Immature natural killer cell (primary cell): ENCODE measurements at places on chromosomes 11 and 22.
A peak's percentile ranks its signal among the peaks of the same experiment; 100 is the strongest.

DNA sequence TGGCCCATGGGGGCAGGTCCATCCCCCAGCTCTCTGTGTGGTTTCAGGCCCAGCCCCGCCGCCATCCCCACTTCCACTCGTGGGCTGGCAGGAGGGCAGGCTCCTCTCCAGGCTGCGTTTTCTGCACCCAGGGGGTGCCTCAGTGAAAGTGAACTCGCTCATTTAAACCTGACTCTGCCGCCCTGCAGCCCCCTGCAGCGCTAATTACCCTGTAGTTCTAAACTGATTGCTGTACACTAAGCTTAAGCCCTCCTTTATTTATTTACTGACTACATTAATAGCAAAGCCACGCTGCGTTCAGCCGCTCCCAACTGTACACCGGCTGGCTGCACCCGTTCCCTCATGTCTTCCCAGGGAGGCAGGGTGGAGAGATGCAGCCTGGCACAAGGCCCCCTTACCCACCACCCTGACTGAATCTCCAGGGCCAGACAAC is 36.6 kb upstream of the NNMT start:
- H3K36me3 ChIP-seq = peaks cover 4% of the 10 kb centered on the region
- H3K27ac ChIP-seq = no peak overlapping the region
- H3K4me1 ChIP-seq = peaks cover 7% of the 10 kb centered on the region
- no peak for DNase-seq
- H3K4me3 ChIP-seq = no peak overlapping the region

GRCh38 chr11:31801298-31801702 is 9.8 kb downstream of the PAX6 start:
- peaks cover 27% of the 10 kb centered on the region for H3K4me1 ChIP-seq
- no peak overlapping the region for H3K27ac ChIP-seq
- H3K36me3 ChIP-seq = peaks cover 14% of the 10 kb centered on the region
- no peak overlapping the region for H3K4me3 ChIP-seq
- H3K27me3 ChIP-seq = peaks cover 59% of the 10 kb centered on the region
- no peak for DNase-seq

DNA sequence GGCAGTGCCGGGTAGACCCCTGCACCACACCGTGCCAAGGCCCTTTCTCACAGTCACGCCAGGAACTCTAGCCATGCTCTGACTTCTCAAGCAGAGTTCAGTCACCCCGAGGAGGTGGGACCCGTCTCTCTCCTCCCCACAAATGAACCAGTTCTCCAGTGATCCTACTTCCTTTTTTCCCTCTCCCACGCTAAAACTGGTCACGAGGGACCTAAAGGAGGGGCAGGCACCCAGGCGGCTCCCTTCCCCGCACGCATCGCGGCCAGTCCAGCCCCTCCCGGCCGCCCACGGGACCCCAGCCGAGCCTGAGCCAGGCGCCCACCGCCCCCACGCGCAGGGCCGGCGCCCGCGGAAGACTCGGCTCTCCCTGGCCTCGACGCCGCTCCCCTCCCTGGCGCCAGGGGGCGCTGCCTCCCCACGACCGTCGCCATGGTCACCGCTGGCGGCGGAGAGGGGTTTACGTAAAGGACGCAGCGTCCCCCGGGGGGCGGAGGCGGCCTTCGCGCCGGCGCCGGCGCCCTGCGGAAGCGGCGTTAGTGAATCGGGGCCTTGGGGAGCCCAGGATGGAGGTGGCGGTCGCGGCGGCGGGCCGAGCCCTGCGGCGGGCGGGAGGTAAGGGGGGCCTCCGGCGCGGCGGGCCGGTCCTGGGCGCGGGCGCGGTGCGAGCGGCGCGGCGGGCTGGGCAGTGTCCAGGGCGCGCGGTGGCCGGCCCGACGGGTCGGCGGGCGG is at the start of gene DAGLA:
DAGLA (plus strand) TSS at position 499 of the 729 bp plus-strand sequence. CDS start 39,765 bp downstream, outside the sequence.
- peaks cover 5% of the 10 kb centered on the region for H3K4me1 ChIP-seq
- H3K27ac ChIP-seq = no peak within 1 kb of the TSS
- H3K27me3 ChIP-seq = peaks cover 3% of the 10 kb centered on the region
- peak within 1 kb of the TSS; percentile 69 for H3K4me3 ChIP-seq

DNA sequence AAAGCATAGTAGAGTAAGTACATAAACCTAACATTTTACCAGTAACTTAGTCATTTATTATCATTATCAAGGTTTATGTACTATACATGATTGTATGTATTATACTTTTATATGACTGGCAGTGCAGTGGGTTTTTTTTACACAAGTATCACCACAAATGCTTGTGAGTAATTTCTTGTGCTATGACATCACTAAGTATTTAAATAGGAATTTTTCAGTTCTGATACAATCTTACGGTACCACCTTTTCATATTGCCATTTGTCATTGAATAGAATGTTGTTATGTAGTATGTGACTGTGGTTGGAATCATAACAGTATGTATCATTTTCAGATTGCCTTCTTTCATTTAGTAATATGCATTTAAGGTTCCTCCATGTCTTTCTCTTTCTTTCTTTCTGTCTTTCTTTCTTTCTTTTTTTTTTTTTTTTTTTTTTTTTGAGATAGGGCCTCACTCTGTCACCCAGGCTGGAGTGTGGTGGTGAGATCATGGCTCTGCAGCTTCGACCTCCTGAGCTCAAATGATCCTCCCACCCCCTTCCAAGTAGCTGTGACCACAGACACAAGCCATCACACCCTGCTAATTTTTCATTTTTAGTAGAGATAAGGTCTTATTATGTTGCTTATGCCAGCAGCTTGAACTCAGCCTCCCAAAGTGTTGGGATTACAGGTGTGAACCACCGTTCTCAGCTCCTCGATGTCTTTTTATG is 18.6 kb downstream of the ATM start:
- H3K27ac ChIP-seq = peak overlapping the region; percentile 87
- peak overlapping the region; percentile 77 for H3K4me3 ChIP-seq
- peaks cover 14% of the 10 kb centered on the region for H3K27me3 ChIP-seq
- DNase-seq = peak; percentile 49

DNA sequence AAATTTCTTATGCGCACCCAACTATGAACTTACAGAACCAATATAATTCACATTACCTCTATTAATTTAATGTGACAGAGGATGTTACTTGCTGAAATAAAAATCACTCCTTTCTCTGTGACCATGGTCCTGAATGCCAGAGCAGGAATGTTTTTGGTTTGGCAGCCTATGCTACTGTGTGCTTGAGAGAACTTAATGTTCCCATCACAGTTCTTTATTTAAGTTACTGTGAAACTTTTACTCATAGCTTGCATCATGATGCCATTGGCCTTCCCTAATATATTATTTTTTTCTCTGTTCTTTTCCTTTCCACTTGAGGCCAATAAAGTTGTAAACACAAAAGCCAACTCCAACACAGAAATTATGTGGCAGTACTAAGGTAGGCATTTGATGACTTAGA is 142.2 kb downstream of the FAM76B start:
- H3K27me3 ChIP-seq = peaks cover 19% of the 10 kb centered on the region
- H3K27ac ChIP-seq = no peak overlapping the region
- no peaks in the 10 kb centered on the region for H3K36me3 ChIP-seq
- no peak for DNase-seq
- no peak overlapping the region for H3K4me3 ChIP-seq
